Stimulated activated CD8-positive, alpha-beta memory T cell treated with anti-CD3 and anti-CD28 coated beads, Interleukin-4, amount 100 ng/mL, for 4 hours (primary cell): ENCODE measurements at places on chromosomes 7 and 10.

- DNase-seq, result peak; percentile 56
Observed at GRCh38 chr7:100353685-100354330, 4.1 kb upstream of the PILRB start.

DNA sequence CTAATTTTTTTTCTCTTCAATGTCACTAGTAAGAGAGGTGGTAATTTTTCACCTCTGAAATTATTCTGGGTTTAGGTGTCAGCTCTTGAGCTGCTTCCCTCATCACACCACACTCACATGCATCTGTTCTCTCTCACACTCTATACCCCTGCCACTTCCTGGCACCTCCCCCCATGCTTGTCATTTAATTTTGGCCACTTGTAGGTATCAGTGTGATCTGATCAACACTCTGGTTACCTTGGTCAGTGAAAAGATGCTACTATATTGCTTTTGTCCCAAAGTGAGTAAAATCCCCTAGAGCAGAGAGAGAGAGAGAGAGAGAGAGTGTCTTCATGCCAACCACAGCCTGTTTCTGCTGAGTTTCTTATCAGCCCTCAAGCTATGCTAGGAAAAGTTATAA is 42.5 kb downstream of the STK17A start:
- no peak for DNase-seq

DNA sequence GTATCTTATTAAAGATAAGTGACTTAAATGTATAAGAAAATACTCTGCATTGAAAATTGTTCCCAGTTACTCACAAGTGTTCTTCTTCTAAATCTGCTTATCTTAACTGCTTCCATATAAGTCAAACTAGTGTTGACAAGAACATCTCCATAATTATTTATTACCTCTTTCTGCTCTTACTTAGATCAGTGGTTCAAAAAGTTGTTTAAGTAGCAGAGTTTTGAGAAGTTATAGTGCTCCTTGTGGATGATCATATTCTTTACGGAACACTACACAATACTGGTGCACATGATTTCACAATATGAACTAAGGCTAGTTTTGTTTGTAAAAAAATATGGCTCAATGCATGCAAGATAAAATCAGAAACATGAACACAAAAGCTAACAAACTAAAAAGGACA is 168.4 kb downstream of the SEMA3D start:
- no peak for DNase-seq

- no peak for DNase-seq
Observed at GRCh38 chr10:69421611-69422308, 5.0 kb upstream of the TACR2 start.

- no peak for DNase-seq
Observed at GRCh38 chr10:6995341-6995740, 415.3 kb upstream of the PRKCQ start.

DNA sequence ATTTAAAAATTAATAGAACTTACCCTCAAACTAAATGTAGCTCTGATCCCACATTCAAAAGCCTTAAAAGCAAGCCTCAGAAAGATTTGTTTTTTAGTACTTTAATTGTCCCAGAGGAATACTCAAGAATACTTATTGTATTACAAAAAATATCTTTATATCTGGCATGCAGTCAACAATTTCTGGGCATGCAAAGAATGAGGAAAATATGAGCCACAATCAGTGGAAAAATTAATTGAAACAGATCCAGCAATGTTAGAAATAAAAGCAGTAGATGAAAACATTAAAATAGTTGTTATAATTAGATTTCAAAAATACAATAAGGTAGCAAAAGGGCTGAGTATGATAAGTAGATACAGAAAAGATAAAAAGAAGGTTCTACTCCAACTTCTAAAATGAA is 154.7 kb downstream of the PON1 start:
- DNase-seq, result no peak

DNA sequence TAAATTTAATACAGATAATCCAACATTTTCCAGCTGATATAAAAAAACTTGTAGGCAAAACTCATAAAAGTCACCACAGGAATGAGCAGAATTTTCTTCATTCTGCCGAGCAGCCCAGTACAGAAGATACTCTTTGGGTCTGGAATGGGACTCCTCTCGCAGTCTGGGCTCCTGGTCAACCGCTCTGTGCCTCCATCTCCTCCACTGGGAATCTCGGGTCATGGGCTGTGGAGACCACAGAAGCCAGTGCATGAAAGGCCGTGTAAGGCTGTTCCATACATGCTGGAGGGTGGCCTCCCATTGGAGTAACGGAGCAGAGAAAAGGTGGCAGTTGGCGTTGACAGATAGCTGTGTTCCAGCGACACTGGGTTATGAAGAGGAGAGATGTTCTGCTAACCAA is 616.4 kb upstream of the MGMT start:
- no peak for DNase-seq

DNA sequence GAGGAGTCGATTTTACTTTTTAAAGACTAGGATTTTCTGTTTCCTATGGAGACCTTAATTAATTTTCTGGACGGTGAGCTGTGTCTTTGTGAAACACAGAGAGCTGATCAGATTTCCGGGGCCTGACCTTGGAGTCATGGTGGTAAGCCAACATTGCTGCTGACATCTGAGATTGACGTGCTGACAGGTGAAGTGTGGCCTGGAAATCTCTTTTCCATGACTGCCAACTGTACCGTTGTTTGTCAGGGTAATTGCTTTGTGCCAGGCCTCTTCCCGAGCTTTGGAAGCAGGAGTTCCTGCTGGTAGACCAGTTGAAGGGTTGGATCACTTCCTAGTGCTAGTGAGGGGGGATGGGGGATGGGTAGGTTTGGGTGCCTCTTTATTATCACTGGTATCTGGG is 71.2 kb downstream of the ADRA2A start:
- DNase-seq, result no peak

- DNase-seq, result no peak
Observed at GRCh38 chr7:11176985-11177555, 203.4 kb downstream of the PHF14 start.

DNA sequence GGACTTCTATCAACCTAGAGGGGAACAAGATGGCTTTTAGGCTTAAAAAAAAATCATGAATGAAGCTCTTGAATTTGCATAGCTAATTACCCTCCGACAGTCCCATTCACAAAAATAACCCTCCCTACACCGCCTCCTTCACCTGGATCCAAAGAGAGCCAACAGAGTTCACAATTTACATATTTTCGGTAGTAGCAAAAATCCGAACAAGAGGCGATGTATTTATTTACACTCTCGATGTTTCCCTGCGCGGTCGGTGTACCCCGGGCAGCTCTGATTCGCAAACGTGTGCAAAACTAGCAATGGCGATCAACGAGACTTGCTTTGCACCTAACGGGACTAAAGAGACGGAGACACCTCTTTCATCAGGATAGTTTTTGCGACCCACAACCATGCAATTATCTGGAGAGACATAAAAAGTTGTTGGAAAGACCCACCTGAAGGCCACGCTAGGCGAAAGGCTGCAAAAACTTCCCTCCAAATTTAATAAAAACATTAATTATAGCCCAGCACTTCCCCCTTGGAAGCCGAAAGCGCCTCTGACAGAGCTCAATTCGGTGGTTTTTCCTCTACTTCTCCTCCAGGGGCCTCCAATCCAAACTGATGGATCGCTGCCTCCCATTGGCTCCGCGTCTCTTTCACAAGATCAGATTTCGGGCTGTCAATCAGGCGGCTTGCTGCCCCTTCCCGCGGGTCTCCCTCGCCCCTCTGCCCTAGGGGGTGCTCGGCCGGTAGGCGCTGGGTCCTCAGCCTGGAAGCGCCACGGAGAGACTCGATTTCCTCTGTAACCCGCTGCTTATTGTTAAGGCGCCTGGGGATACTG is at the start of gene ETV1:
ETV1 (minus strand) TSS at position 541 of the 823 bp plus-strand sequence. CDS start 614 bp downstream, outside the sequence.
- DNase-seq, result no peak

DNA sequence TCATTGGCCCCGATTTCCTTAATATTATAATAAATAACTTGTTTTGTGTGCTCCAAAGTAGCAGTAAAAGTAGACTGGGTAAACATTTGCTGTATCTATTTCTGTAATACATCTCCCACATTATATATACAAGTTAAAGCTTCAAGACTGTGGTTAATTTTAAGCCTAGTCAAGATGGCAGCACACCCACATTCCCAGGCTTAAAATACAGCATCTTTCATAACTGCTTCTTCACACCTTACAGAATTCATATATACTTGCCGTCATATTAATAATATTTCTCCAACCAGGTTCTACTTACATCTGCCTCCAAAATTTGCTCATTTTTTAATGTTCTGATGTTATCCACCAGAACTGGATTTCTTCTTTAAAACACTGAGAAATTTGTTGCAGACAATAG is 85.6 kb downstream of the NRCAM start:
- DNase-seq, result no peak

DNA sequence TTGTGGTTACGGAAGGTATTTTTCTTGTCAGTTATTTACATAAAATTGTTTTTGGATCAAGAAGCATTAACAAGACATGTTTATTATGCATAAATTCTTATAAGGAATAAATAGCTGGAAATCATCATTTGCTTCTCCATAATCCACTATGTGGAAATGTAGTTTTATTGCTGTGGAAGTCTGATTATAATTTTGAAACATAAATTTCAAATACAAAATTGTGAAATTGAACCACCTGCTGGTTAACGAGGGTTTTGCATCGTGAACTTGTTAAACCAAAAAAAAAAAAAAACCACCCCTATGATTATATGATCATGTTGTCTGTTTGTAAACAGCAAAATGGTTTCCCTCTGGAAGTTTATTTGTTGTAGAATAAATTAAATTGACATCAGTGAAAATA is 25.9 kb downstream of the ABRAXAS2 start:
- no peak for DNase-seq
